ENCODE measurements at places on chromosomes 7 and 10.

DNA sequence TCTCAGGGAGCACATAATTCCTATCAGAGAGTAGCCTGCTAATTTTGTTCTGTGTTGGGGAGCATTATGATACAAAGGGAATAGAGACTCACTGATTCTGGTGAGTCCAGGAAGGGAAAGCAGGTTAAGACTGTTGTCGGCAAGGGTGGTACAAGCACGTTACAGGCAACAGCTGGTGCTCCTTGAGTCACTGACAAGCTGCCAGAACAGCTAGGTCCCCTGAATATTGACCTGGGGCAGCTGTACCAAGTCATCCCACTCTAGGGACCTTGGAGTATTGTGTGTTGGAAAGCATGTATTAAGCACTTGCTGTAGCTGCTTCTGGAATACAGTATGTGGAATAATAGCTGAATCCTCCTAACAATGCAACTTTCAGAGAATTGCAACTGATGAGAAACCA, 37.0 kb upstream of the GLCCI1 start:
- DNase-seq = no peak

GRCh38 chr7:99314504-99314903, 11.2 kb upstream of the ARPC1A start:
- no peak for DNase-seq

DNA sequence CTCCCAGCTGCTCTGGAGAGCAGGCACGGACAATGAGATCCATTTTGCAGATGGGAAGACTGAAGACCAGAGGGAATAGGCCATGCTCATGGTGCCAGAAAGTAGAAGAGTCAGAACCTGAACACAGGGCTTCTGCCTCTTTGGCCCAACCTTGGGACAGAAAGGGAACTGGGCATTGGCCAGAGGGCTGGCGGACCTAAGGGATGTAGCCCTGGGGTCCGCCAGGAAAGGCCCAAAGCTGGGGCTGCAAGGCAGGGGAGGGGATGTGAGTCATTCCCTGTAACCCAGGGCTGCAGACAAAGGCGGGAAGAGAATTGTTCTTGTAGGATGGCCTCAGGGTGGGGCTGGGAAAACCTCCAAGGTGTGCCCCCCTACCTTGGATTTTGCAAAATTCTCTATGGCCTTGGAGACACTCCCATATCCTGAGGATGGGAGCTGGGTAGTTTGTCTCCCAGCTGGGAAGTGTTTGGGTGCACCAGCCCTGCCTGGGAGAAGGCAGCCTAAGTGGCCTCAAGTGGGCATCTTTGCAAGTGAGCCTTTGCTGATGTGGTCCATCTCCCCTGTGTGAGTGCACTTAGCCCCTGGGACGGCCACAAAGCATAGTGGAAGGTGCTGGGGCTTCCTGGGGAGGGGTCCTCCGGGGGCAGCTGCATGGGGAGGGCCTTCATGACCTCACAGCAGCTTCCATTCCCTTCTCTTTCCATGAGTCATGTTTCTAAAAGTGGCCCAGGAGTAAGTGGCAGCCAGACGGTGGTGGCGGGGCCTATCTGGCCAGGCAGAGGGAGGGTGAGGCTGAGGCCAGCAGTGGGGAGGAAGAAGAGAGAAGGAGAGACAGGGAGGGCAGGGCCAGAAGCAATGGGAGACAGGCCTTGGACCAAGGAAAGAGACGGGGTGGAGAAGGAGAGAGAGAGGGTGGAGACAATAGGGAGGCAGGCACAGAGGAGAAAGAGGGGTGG, 9.2 kb downstream of the AQP1 start:
- DNase-seq = peak; percentile 61

DNA sequence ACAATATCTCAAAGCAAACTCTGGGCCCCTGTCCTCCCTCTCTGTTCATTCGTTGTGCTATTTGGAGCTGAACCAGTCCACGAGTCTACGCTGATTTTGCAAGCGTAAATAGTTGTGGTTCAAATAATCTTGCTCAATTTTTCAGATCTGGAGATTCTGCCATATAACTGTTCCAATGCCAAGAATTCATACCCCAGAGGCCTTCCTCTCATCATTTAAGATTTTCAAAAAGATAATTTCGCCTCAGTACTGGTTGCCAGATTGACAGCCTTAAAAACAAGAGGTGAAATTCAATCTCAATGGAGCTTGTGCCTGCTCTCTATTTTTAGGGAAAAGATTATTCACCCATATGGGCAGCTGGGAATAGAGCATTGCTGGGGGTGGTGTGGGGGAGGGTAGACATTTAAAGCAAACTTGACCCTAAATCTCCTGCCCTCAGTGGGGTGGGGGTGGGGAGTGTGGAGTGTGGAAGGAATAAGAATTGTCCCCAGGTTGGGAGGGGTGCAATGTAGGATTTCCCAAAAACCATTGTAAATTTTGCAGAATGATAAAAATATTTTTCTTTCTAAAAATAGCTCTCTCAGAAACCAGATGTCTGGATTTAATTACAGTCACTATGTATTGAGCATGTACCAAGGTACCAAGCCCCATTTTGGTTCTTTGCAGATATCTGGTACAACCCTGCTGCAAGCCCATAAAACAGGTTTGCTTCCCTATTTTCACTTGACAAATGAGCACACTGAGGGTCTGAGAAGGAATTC, 104.7 kb upstream of the EEPD1 start:
- no peak for DNase-seq

DNA sequence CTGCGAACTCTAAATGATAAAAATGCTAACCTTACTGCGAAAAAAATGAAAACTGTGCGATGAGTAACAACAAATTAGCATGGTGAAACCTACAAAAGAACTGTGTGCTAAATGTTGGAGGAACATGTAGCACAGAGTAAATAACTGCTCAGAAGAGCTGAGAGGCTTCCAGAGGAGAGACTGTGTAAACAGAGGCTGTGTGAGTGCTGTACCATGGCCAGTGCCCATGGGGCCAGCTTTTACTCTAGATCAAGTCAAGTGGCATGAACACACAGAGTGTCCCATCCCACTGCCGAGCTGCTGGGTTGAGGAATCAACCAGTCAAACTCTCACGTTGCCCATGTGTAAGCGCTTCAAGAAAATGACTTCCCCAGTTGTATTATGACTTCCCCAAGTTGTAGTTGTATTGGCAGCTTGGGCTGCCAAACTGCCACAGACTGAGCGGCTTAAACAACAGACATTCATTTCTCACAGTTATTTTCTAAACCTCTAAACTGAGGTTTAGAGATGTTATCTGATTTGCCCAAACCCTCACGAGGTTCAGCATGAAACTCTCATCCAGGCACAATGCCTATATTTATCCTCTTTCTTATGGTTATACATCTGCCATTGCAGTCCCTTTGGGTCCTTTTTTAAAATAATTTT, 270.7 kb downstream of the ABCA13 start:
- DNase-seq = no peak

GRCh38 chr7:65411249-65411648, 37.6 kb downstream of the ZNF92 start:
- no peak for DNase-seq

DNA sequence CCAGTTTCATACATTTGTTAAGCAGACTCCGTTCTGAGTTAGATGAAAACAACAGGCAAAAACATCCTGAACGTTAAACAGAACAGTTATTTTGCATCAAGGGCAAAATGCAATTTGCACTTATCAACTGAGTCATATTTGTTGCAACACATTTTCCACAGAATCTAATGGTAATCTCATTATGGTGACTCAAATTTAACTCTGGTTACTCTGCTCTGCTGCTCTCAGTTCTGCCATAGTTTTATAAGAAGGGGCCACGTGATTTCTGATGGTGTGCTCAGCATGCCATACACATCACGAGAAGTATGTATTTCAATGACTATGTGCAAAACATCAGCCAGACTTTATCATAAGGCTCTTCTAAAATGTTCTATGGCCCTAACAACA, 148.8 kb downstream of the CHCHD3 start:
- DNase-seq = no peak

DNA sequence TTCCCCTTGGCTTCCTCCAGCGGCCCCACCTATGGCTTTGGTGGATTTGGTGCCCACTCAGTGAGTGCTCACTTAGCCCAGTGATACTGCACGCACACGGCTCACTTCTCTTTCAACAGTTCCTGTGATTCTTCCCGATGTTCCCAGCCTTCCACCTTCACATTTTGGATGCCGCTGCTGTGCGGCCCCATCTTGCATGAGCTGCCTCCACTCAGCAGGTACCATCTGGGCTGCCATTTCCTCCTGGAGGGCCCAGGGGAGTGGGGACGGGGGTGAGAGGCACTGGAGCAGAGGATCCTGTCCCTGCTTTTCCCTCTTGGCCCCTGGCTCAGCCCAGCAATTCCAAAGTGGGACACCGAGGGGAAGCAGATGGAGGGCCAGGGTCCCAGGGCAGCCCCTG, 323.3 kb upstream of the ZNF32 start:
- DNase-seq = no peak

- peak; percentile 51 for DNase-seq
These were observed 81.3 kb downstream of the C10orf105 start for GRCh38 chr10:71638064-71638821.

- DNase-seq = no peak
These were observed 13.5 kb downstream of the GHRHR start for GRCh38 chr7:30977222-30977621.

DNA sequence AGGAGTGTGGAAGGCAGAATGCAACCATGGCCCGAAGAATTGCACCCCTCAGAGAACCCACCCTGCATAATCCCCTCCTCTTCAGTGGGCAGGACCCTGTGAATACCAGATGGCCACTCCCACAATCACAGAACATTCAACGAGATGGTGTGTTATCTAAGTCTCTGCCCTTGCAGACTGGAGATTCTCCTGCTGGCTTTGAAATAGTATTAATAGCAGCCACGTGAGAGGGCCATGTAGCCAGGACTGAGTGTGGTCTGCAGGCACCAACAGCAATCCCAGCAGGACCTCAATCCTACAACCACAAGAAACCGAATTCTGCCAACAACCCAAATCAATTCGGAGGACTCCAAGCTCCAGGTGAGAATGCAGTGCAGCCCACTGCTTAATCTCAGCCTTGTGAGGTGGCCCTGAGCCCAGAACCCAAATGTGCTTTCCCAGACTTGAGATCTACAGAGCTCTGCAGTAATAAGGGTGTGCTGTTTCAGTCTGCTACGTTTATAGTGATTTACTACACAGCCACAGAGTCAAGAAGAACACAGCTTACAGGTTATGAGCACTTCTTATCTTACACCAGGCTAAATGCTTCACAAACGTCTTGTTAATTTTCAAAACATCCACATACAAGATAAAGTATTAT, 72.1 kb downstream of the VOPP1 start:
- no peak for DNase-seq

GRCh38 chr7:43753843-43754242, 4.6 kb upstream of the BLVRA start:
- no peak for DNase-seq

GRCh38 chr10:16599662-16600061, 78.0 kb upstream of the C1QL3 start:
- no peak for DNase-seq

GRCh38 chr10:50447691-50448090, 176.1 kb downstream of the SGMS1 start:
- DNase-seq = no peak

DNA sequence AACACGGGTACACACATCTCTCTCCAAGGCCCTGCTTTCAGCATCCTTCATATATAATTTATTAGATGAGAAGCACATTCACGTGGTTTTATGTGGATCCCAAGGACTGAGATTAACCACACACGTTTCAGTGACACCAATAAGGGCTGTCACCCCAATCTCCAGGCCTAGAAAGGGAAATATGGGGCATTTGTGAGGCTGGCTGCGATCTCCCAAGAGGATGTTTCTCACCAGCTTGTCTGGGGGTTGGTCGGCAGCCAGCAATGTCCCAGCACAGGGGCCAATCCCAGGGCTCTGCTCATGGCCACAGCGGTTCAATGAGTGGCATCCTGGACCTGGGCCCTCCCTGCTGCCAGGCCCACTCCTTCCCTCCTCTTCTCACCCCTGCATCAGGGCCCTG, 115.5 kb downstream of the ITIH5 start:
- no peak for DNase-seq

- peak; percentile 31 for DNase-seq
These were observed 33.4 kb upstream of the PLPP4 start for GRCh38 chr10:120423431-120424197.

DNA sequence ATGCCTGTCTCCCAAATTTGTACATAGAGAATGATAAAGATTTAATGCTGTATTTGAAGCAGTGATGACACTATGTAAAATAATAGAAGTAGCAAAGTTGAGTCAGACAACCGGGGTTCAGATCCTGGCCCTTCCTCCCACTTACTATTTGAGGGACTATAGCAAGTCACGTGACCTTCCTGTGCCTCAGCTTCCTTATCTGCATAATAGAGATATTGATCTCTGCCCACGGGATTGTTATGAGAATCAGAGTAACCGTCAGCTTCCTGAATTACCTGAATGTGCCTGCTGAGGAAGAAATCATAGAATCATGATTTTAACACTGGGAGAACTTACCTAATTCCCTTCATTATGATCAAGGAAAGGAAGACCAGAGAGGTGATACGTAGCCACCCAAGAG, 26.9 kb downstream of the CASP7 start:
- DNase-seq = no peak

DNA sequence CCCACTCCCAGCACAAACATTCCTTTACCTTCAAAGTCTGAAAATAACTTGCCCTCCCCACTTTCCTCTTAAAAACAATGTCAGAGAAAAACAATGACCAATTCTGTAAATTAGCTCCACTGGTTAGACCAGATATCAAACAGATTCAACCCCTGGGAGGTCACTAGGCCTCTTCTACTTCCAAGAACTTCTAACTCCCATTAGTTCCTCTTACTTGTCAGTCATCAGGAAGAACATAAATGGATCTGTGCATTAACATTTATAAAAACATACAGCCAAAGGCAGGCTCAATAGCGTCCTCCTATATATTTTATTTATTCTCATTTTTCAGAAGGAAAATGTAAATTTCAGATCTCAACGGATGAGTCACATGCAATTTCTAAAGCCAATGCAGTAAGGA, 2.2 kb downstream of the ELAPOR2 start:
- DNase-seq = peak; percentile 45

DNA sequence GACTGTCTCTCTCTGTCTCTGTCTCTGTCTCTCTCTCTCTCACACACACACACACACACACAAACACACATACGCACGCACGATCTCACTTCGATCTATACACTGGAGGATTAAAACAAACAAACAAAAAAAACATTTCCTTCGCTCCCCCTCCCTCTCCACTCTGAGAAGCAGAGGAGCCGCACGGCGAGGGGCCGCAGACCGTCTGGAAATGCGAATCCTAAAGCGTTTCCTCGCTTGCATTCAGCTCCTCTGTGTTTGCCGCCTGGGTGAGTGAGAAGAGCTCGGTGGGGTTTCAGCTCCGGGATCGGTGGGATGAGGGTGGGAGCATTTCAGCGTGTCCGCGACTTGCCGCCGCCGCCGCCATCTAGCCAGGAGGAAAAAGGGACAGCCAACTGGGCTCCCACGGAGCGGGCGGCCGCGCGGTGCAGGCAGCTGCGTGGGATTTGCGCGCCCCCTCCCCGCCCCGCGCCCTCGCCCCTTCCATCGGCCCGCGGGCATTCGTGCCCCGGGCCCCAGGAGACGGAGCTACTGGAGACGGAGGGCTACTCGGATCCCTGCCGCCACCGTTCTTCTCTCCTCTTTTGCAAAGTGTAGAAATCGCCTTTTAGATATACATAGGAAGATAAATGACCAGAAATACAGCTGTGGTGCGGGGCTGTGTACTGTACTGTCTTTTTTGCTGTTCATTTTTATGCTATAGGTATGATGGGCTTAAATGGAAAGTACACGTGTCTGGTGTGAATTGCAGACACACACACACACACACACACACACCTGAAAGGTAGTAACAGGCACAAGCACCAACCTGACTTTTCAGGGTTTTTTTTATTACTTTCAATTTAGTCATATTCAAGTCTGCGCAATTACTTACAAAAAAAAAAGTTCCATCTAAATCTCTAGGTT, 581 bp downstream of the PTPRZ1 start:
- DNase-seq = peak; percentile 9

Measured in dermis microvascular lymphatic vessel endothelial cell (primary cell).